CD8-positive, alpha-beta memory T cell (primary cell): ENCODE measurements at places on chromosomes 2 and 18. TPM values are rescaled to one million over a fixed set of nuclear protein-coding genes. Genes with fewer than 3 reads are reported as not detected.

DNA sequence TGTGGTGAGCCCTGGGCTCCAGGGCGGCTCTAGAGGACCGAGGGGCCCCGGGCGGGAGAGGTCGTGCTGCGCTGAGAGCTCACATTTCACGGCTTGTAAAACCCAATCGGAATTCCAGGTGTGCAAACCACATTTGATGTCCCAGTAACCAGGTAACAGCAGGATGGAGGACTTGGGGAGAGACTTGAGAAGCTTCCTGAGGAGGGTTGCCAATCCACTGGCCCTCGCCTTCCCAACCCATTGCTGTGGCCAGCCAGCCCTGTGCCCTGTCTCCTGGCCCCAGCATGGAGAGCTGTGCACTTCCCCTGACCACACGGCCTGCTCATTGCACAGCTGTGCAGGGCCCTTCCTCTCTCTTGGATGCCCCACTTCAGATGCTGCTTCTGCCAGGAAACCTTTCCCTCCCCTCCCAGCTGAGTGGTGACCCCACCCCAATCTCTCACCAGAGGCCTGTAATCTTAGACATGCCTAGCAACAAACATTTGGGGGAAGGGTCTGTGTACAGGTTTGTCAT is 39.6 kb downstream of the ASB1 start:
- H3K4me3 ChIP-seq: no peak overlapping the region
- H3K4me1 ChIP-seq: no peaks in the 10 kb centered on the region
- no peaks in the 10 kb centered on the region for H3K27me3 ChIP-seq
- H3K36me3 ChIP-seq: no peaks in the 10 kb centered on the region
- no peak for DNase-seq
- no peak overlapping the region for H3K27ac ChIP-seq

Gene STARD6
- not detected for total RNA-seq

Gene AQP12A
- not detected for total RNA-seq

- H3K27ac ChIP-seq: no peak overlapping the region
- H3K27me3 ChIP-seq: no peaks in the 10 kb centered on the region
- no peak overlapping the region for H3K4me3 ChIP-seq
- H3K36me3 ChIP-seq: no peaks in the 10 kb centered on the region
- DNase-seq: no peak
- no peaks in the 10 kb centered on the region for H3K4me1 ChIP-seq
Measured at GRCh38 chr2:32938934-32939333, 7.8 kb upstream of the LTBP1 start.

GRCh38 chr2:72106978-72107377 is 40.7 kb downstream of the CYP26B1 start:
- no peaks in the 10 kb centered on the region for H3K27me3 ChIP-seq
- no peaks in the 10 kb centered on the region for H3K4me1 ChIP-seq

DNA sequence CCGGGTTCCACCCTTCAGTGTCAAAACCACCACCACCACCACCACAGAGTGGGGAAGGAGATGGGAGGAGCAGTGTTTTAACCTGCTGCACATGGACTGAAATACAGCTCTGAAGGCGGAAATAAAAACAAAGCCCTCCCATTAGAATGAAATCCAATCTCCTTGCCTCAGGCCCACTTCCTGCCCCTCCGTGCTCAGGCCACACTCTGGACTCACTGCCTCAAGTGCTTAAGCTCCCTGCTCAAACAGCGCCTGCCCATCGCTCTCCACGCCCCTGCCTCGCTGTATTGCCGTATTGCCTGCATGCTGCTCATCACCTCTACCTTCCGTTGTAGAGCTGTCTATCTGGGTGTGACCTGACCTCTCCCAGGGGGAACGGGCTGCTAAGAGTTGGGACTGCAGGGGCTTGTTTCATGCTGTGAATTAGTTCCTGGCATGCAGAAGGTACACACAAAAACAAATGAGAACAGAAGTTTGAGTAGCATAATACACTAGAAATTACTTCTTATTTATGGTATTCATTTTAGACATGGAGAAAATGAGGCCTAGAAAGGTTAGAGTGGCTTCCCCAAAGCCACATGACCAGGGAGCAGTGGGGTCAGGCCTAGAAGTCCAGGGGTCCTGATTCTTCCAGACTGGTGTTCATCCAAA is 31.6 kb upstream of the NEB start:
- no peak for DNase-seq
- peak overlapping the region; percentile 56 for H3K27ac ChIP-seq
- H3K36me3 ChIP-seq: no peaks in the 10 kb centered on the region
- peaks cover 10% of the 10 kb centered on the region for H3K4me1 ChIP-seq
- no peaks in the 10 kb centered on the region for H3K27me3 ChIP-seq
- no peak overlapping the region for H3K4me3 ChIP-seq

DNA sequence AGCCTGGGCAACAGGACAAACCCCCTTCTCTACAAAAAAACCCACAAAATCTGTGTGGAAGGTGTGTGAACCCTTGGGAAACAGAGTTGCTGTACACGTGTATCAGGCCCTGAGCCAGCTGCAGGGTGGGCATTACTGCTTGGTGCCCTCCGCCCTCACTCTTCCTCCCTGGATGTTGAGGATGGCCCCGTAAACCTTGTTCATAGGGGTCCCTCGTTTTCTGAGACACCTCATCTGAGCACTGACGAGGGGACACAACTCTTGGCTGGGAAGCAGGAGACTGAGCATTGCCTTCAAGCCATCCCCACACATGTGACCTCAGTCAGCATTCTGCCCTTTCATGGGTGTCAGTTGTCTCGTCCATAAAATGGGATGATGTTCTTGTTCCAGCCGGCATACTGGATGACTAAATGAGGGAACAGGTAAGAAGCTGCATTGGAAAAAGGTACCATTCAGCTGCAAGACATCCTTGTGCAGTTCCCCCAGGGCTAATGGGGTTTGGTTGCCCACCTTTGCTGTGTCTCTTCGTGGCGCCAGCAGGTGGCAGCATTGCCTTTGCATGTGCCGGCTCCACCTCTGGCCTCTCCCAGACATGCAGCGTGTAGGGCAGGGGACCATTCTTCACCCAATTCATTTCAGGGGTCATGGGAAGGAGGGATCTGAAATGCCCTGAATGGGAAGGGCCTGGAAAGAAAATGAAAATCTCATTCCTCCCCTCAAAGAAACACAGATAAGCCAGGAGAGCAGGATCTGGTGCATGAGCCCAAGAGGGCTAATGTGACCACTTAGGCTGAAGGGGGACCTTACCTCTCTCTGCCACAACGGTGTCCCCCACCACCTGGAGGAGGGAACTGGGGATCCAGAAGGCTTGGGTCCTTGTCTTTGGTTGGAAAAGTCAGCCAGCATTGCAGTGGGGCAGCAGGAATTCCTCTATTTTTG is 36.4 kb upstream of the HAAO start:
- H3K4me3 ChIP-seq: no peak overlapping the region
- H3K4me1 ChIP-seq: peaks cover 8% of the 10 kb centered on the region
- no peaks in the 10 kb centered on the region for H3K36me3 ChIP-seq
- H3K27ac ChIP-seq: no peak overlapping the region

Gene MEP1B
- total RNA-seq: not detected

GRCh38 chr2:105489168-105489878 is 90.5 kb upstream of the FHL2 start:
- no peak overlapping the region for H3K4me3 ChIP-seq
- H3K4me1 ChIP-seq: no peaks in the 10 kb centered on the region
- no peak for DNase-seq
- no peak overlapping the region for H3K27ac ChIP-seq

- no peaks in the 10 kb centered on the region for H3K36me3 ChIP-seq
- H3K4me3 ChIP-seq: no peak overlapping the region
- no peak for DNase-seq
- H3K27ac ChIP-seq: no peak overlapping the region
Measured at GRCh38 chr2:72146347-72147302, 1.0 kb downstream of the CYP26B1 start.

Gene CPO
- 0.20 TPM for total RNA-seq

- peaks cover 7% of the 10 kb centered on the region for H3K4me1 ChIP-seq
- H3K27ac ChIP-seq: no peak overlapping the region
- H3K4me3 ChIP-seq: no peak overlapping the region
- no peaks in the 10 kb centered on the region for H3K36me3 ChIP-seq
- no peaks in the 10 kb centered on the region for H3K27me3 ChIP-seq
Measured at GRCh38 chr2:85705680-85706039, 11.5 kb downstream of the GNLY start.

DNA sequence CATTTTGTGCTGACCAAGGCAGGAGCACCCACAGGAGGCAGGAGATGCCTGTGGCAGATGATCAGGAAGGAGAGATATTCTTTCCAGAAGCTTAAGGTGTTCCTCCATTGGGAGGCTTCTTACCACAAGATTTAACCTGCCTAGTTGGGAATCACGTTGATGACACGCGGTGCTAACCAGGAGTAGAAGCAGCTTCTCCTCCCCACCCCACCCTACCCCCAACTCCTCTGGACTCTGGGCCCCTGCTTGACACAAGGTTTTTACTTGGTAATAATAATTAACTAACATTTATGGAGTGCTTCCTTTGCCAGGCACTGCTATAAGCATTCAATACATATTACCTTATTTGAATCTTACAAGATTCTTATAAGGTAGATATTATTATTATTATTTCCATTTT is 62.5 kb upstream of the PAPOLG start:
- DNase-seq: no peak
- H3K36me3 ChIP-seq: no peaks in the 10 kb centered on the region
- H3K27ac ChIP-seq: no peak overlapping the region
- H3K4me1 ChIP-seq: no peaks in the 10 kb centered on the region
- no peaks in the 10 kb centered on the region for H3K27me3 ChIP-seq

DNA sequence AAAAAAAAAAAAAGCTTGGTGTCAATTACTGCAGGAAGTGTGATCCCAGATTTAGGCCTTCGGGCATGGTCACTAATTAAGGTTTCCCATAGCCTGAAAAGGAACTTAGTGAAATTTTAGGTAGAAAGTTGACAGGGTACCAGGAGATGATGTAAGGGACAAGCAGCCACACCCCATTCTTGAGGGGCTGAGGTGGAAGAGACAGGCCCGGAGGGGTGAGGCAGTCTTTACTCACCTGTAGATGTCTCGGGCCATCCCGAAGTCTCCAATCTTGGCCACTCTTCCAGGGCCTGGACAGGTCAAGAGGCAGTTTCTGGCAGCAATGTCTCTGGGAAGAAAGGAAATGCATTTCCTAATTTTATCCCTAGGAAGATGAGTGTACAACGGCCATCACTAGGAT is 94.3 kb downstream of the CLIP4 start:
- no peaks in the 10 kb centered on the region for H3K27me3 ChIP-seq
- no peaks in the 10 kb centered on the region for H3K4me1 ChIP-seq
- no peak overlapping the region for H3K27ac ChIP-seq
- H3K36me3 ChIP-seq: no peaks in the 10 kb centered on the region
- no peak for DNase-seq

DNA sequence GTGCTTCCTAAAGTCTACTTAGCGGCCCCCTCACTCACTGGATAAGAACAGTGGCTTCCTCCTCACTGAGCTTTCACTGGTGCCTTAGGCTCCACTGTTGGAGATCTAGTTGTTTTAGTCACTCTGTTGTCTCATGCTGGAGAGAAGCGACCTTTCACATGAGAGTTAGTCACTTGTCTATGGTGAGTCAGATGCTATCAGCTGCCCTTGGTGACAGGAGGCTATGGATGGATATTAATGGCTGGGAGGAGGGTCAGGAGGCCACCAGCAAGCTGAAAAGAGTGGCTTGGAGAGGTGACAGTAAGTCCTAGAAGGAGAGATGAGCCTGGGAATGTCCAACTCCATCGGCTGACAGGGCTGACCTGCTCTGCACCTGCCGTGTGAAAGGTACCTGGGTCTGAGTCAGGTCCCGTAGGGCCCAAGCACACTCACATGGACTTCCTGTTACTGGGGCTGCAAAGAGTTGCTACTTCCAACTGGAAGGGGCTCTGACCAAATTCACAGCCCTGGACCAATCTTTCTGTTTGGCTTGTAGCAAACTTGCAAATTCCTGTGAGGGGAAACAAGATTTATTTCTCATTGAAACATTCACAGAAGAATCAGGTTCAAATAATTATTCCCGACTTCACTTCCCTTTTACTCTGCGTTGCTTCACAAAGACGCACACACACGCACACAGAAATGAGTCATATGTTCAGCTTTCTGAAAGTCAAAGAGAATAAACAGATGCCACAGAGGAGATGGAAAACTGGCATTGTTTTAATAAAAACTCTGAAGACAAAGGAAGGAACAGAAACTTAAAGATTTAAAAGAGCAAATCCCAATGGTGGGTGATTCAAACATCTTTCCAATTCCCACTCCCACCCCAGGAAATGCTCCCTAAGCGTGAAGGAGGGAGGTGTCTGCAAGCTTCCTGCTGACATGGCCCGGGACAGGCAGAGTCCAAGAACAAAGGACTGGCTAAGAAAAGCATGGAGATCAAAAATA is 203.5 kb upstream of the TWIST2 start:
- H3K4me1 ChIP-seq: no peaks in the 10 kb centered on the region
- no peaks in the 10 kb centered on the region for H3K36me3 ChIP-seq
- H3K27me3 ChIP-seq: no peaks in the 10 kb centered on the region
- no peak overlapping the region for H3K4me3 ChIP-seq

Gene STEAP3
- 0.11 TPM for total RNA-seq

DNA sequence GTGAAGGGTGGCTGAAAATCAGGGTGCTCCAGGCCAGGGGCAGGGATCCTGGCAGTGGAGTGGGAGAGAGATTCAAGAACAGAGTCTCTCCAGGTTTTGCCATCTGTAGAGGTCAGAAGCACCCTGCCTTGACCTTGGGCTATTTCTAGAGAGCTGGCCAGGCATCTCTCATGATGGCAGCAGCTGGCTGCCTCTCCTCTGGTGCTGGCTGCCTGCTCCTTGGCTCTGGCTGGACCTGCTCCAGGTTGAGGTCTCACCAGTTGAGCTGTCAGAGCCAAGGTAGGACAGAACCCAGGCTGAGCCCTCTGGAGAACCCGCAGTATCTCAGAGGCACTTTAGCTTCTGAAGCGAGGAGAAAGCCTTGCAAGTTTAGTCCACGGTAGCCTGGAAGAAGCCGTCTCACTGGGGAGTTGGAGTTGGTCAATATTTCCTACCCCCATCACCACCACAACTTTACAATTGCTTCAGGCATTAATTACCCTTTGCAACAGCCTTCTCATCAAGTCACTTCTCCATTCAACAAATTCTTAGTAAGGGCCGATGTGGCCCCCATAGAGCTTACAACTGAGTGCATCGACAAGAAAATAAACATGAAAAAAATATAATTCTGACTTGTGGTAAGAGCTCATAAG is 25.6 kb downstream of the GNLY start:
- H3K4me1 ChIP-seq: no peaks in the 10 kb centered on the region
- no peak overlapping the region for H3K27ac ChIP-seq
- H3K27me3 ChIP-seq: no peaks in the 10 kb centered on the region
- no peak overlapping the region for H3K4me3 ChIP-seq

Gene GKN2
- total RNA-seq: not detected

DNA sequence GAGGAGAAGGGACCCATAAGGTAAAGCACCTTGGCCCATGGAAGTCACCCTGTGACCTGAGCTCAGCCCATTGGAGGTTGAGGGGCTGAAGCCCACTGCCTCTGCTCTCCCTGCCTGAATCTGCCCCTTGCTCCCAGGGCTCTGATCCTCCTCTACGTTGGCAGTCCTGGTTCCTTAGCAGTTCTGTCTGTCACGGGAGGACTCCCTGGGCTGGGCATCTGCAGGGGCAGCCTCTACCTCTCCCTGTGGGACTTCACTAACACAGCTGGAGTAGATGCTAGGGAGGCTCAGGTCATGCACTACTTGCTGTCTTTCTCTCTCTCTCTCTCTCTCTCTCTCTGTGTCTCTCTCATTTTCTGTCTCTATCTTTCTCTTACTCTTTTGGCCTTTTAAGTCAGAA is 8.7 kb downstream of the GYPC start:
- no peaks in the 10 kb centered on the region for H3K27me3 ChIP-seq
- peaks cover 91% of the 10 kb centered on the region for H3K4me1 ChIP-seq
- no peak for DNase-seq
- peak overlapping the region; percentile 40 for H3K4me3 ChIP-seq
- H3K27ac ChIP-seq: peak overlapping the region; percentile 55

- no peaks in the 10 kb centered on the region for H3K27me3 ChIP-seq
- H3K36me3 ChIP-seq: no peaks in the 10 kb centered on the region
- DNase-seq: no peak
Measured at GRCh38 chr2:177000061-177000714, 212.4 kb upstream of the HNRNPA3 start.

GRCh38 chr18:13026583-13027270 is 35.6 kb downstream of the CEP192 start:
- no peak for DNase-seq
- peaks cover 26% of the 10 kb centered on the region for H3K36me3 ChIP-seq
- no peaks in the 10 kb centered on the region for H3K27me3 ChIP-seq
- no peak overlapping the region for H3K27ac ChIP-seq
